AML-193 (cell line): ENCODE measurements at places on chromosomes 16 and 17.
A peak's percentile ranks its signal among the peaks of the same experiment; 100 is the strongest.

GRCh38 chr17:80807882-80808281, 183.8 kb upstream of the CHMP6 start:
- DNase-seq: no peak

GRCh38 chr17:74746376-74746775, 2.1 kb upstream of the NHERF1 start:
- DNase-seq: no peak

- no peak for DNase-seq
Measured at GRCh38 chr17:81621494-81622130, 15.3 kb downstream of the NPLOC4 start.

DNA sequence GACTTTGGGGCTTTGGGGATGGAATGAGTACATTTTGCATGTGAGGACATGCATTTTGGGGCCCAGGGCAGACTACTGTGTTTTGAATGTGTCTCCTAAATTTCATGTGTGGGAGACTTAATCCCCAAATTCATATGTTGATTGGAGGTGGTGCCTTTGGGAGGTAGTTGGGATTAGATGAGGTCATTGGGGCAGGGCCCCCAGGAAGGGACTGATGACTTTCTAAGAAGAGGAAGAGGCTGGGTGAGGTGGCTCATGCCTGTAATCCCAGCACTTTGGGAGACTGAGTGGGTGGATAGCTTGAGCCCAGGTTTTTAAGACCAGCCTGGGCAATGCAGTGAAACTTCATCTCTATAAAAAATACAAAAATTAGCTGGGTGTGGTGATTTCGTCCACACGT, 42.8 kb upstream of the RAI1 start:
- DNase-seq: no peak

- no peak for DNase-seq
Measured at GRCh38 chr17:57880086-57880456, 30.2 kb upstream of the MRPS23 start.

DNA sequence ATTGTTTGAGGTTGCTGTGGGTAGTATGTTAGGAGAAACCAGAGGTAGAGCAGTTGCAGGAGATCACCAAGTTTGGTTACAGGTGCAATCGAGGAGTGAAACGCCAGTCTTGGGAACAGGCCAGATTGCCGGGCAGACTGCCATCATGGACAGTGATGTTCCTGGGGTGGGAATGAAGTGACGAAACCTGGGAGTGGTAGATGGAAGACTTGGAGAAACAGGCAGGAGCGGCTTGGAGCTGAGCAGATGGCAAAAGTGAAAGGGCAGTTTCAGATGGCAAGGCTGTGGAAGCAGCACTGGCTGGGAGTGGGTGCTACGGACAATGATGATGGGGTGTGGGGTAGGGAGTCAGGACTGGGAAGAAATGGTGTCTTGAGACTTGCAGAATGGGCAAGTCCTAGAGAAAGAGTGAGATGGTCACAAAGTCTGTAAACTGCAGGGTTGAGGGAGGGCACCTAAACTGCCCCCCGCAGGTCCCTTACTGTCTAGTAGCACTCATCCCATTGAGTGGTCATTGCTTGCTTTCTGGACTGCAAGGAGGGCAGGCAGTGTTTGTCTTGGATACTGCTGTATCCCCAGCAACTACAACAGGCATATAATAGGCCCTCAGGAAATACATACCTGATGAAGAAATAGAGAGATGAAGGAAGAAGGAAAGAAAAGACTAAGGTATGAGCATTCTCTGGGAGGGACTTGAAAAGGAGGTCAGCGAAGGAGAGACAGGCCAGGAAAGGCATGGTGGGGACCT, 29.5 kb upstream of the ULK2 start:
- DNase-seq: no peak

- DNase-seq: peak; percentile 69
Measured at GRCh38 chr16:75099738-75100602, 16.6 kb downstream of the LDHD start.

- no peak for DNase-seq
Measured at GRCh38 chr16:27951489-27952120, 111.9 kb downstream of the GSG1L start.

DNA sequence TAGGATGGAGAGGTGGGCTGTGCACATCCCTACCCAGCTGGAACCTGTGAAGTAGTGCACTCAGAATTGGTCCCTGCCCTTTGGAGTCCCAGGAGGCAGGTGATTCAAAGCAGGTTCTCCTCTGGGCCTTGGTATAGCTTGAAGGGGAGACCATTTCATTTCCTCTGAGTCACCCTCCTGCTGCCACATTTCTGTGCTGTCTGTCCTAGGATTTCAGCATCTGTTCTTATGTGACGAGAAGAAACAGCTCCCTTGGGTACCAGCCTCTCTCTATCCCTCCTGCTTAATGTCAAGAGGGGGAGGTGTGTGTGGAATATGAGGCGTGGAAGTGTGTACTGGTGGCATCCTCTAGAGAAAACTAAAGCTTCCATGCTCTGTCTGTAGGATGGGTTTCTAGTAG, 5.0 kb upstream of the NFE2L1 start:
- no peak for DNase-seq

- no peak for DNase-seq
Measured at GRCh38 chr17:3511852-3512504, 36.2 kb downstream of the ASPA start.

GRCh38 chr17:81424151-81425017, 29.1 kb downstream of the BAHCC1 start:
- DNase-seq: no peak

DNA sequence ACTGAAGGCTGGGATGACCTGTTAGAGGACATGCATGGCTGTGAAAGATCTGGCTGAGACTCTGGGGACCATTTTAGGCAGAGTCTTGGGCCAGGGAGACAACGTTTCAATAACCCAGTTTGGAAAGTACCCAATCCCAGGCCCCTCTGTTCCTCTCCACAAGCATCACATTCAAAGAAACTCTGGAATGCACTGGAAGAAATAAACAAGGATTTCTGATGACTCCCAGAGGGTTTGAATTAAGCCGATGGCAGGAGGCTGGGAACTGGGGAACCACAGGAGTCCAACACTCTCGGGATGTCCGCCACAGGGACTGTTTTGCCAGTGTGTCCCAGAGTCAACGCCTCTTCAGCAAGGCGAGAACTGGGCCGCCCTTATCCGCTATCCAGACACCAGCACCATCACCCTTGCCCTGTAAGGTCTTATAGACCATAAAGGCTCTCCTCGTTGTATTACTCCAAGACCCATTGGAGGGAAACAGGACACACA, 3.3 kb downstream of the PMP22 start:
- no peak for DNase-seq

DNA sequence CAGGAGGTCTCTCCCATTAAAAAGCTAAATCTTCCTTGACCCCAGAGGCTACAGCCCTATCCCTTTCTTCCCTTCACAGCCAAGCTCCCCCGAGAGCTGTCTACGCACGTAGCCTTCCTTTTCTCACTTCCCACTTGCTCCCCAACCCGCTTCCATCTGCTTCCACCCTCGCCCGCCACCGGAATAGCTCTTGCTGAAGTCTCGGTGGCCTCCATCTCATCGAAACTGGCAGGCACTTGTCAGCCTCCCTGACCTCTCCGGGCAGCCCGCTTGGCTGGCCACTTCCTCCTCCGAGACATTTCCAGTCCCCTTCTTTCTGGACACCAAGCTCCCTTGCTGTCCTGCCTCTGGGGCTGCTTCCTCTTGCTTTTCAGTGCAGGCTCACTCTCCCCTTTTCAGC, 10.7 kb upstream of the EPOP start:
- DNase-seq: no peak

- DNase-seq: no peak
Measured at GRCh38 chr16:6771956-6772355, 560.7 kb upstream of the RBFOX1 start.

DNA sequence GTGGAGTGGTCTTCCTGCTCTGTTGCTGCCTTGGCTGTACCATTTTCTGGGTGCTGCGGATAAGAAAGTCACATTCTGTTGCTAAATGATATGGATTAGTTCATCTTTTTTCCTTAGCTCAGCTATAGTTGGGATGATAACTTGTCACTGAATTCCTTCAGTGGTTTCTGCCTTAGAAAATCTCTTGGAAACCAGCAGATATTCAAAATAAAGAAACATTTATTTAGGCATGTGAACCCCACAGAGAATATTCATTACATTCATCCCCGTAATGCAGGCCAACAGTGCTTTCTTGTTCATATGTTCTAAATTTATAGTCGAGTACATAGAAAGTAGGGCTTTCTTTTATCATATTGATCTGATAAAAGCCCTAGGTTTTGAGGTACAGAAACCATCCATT, 151.3 kb downstream of the CYB561 start:
- no peak for DNase-seq

DNA sequence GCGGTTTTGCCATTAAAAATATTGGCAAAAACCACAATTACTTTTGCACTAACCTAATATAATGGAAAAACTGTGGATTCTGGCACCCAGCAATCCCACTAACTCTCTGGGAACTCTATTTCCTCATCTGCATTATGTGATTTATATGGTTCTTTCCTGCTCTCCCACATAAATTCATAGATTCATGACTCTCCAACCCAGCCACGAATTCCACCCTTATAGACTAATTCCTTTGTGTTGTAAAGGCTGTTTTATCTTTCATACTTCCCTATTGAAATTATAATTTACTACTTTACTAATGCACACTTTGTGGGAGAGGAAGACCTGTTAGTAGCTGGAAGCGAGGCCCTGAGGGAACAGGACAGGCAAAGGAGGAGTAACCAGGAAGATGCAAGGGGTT, 88.4 kb upstream of the GNAO1 start:
- DNase-seq: no peak

GRCh38 chr17:16189791-16190348, 25.5 kb downstream of the NCOR1 start:
- no peak for DNase-seq

DNA sequence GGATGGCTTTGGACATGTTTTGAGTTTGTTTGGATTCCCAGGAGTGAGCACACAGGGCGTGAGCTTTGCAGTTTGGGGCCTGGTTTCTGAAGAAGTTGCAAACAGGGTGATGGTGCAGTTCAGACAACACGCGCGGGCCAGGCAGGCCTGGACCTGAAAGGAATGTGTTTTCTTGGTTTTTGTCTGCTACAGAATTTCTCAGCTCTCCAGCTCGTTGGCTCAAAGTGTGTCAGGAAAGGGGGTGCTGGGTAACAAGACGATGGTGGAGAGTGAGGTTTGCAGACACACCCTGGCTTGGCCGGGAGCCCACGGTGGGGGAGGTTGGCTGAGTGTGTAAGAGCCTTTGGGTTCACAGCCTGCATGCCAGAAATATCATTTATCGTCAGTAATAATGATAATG, 82.3 kb downstream of the CMIP start:
- no peak for DNase-seq

- DNase-seq: peak; percentile 94
Measured at GRCh38 chr17:81428121-81428515, 32.9 kb downstream of the BAHCC1 start.

DNA sequence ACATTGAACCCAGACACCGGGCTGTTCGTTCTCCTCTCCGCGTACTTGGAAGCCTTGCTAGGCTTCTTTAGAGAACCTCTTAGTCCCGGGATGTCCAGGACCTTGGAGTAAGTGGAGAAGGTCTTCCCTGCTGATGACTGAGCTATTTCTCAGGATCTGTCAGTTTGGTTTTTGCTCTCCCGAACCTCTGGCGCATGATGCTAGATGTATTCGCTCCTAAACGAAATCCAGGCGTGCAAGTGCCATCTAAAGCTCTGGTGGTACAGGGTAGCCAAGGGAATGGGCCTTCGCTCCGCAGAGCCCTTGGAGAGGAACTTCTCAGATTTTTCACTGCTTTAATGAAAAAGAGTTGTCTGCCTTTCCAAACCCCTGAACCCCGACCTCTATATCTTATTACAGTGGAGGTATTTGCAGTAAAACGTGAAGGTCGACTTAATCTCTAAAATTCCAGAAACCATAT, 547 bp downstream of the VMP1 start:
- DNase-seq: no peak

DNA sequence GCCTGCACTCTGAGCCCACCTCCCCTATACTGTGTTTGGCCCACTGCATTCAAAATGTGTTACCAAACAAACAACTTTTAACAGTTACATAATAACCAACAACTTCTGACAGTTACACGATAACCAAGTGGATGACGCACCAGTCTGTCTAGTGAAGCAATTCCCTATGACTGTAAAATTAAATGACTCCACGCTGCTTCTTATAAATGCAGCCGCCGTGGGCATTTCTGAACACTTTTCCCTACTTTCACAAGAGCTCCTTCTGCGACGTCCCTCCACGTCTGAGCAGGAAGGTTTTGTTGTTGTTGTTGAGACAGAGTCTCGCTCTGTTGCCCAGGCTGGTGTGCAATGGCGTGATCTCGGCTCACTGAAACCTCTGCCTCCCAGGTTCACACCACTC, 27.6 kb downstream of the ZNF276 start:
- no peak for DNase-seq

DNA sequence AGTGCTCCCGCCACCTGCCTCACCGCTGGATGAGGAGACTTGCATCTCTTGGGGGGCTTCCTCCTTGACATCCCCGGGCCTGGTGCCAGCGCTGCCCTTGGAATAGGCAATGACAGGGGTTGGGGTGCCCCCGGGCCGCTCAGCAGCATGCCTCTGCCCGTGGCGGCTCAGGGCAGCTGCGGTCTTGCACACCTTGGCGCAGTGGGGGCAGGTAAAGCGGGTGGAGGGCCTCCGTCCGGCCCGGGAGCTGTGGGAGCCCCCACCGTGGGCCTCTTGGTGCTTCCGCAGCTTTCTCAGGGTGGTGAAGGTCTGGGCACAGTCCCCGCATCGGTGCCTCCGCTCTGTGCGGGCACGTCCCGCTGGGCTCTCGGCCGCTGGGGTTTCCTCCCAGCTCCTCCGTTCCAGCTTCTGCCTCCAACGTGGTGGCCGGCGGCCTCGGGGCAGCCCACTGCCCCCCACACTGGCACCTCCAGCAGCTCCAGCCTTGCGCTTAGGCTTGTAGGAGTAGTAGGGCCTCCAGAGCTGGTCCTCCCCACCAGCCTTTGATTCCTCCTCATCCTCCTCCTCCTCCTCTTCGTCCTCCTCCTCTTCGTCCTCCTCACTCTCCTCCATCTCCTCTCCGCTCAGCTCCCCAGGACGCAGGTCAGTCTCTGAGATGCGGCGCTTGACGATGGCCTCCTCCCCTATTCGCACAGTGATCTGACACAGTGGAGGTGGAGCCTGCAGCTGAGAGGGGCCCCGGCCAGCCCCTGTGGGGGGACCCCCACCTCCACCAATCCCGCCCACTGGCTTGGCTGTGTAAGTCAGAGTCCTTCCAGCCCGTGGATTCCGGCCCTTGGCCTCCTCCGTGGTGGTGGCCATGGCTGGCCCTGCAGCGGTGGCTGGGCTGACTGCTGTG, 16.7 kb downstream of the ZBTB4 start:
- no peak for DNase-seq
